ENCODE measurements at places on chromosomes 1 and 21.

DNA sequence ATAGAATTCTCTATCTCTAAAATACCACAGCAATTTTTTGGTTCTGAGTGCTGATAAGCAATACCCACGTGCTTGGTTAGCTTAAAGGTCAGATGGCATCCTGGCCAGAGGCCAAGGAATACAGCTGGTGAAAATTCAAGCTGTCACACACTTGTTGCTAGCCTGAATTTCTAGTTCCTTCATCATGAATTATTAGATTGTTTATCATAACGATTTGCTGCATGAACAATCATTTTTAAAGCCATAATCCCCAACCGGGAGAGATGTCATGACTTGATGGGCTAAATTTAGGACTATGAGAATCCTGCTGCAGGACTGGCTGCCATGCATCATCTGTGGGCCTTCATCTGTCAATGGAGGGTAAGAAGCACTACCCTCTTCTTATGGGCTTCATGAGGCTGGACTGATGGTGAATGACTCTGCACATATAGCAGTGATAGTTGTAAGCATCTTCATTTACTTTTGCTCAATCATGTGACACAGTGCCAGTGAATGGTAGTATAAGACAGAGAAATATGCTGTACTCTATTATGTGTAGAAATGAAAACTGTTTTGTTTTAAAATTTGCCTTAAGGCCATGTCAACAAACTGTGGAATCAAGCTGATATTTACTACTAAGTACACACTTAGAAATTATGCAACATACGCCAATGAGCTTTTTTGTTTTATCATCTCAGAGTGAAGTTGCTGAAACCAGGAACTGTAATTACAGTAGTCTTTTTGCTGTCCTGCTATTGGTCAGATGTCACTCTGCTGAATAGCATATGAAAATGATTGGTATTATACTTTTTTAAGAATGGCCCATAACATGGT is 80.5 kb upstream of the RALGPS2 start:
- no peak for DNase-seq

GRCh38 chr1:91490501-91490900 is 10.2 kb upstream of the CDC7 start:
- DNase-seq: no peak

GRCh38 chr1:230261928-230262650 is 164.0 kb downstream of the PGBD5 start:
- no peak for DNase-seq

DNA sequence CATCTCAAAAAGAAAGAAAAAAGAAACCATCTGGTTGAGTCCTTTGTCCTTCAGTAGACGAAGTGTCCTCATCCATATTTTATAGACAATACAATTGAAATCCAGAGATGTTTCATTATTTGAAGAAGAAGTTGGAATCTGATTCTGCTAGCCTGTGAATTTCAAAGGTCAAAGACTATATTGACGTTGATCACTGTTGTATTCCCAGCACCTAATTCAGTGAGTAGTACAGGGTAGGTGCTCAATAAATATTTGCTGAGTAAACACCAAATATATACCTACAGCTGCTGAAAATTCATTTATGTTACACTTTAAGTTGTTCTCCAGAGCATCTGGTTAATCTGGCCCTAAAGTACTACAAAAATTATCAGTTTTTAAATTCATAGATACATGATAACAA is 135.2 kb downstream of the CACNA1E start:
- no peak for DNase-seq

DNA sequence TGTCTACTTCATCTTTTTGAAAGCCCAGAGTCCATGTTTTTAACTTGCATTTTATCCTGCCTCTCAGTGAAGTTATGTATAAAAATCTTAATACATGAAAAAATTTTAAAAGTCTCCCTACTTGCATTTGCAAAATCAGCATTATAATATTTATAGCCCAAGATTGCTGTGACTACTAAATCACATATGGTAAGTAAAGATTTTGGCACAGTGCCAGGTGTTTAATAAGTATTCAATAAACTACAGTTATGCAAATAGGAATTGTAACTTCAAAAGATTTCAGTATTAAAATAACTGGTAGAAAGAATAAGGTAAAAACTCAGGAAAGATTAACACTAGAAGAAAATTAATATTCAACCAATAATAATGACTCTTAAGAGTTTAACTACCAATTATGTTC is 641.7 kb downstream of the LRRIQ3 start:
- DNase-seq: no peak

DNA sequence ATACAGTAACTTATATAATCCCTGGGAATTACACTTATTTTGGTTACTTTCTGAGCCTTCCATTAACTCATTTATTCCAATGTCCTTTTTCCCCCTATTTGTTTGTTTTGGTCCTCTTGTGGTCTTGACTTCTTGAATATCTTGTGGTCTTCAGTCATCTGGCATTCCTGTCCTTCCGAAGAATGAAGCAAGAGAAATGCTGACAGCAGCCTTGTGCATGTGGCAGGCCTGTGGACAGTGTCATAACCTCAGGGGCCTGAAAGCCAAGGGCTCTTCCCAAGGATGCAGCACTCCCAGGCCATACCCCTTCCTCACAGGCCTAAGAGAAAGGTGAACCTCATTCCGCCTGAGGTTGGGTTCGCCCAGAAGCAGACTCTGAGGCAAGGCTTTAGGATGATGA is 470.2 kb downstream of the DISC1 start:
- no peak for DNase-seq

DNA sequence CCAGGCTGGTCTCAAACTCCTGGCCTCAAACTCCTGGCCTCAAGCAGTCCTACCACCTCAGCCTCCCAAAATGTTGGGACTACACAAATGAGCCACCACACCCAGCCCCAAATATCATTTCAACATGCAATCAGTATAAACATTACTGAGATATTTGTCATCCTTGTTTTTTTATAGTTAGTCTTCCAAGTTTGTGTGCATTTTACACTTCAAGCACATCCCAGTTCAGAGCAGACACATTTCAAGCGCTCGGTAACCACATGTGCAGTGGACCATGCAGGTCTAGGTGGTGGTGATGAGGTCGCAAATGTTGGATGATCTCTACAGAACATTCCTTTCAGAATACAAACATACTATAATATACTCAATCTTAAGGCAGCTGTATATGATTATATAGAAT is 23.8 kb upstream of the APP start:
- DNase-seq: no peak

- peak; percentile 29 for DNase-seq
These were observed 88.0 kb upstream of the ZNF648 start for GRCh38 chr1:182149411-182149965.

- no peak for DNase-seq
These were observed 10.6 kb downstream of the PLXNA2 start for GRCh38 chr1:208233546-208233945.

- DNase-seq: no peak
These were observed 59.6 kb downstream of the SIK1 start for GRCh38 chr21:43367296-43367695.

- DNase-seq: no peak
These were observed 81.4 kb upstream of the SERTAD4 start for GRCh38 chr1:210151052-210151672.

DNA sequence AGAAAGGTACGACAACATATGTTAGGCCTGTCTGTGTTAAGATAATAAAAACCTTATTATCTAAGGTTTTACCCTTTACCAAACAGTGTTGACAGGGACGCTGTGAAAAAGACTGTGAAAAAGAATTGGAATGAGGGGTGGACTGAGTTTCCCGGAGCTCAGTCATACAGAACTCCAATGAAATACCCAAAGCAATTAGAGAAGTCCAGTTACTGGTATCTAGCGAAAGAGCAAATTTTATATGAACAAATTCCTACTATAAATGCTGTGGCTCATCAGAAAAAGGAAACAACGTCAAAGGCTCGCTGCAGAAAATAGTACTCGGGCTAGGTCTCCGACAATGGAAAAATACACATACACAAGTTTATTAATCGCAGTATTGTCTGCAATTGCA is 708 bp upstream of the RBBP5 start:
- no peak for DNase-seq

GRCh38 chr1:228358039-228358763 is 48.4 kb downstream of the TRIM11 start:
- no peak for DNase-seq

GRCh38 chr1:151401125-151401788 is 1.9 kb downstream of the PSMB4 start:
- no peak for DNase-seq

- no peak for DNase-seq
These were observed 42.7 kb downstream of the ATP5PF start for GRCh38 chr21:25691976-25692375.

GRCh38 chr1:221874285-221875003 is 132.6 kb upstream of the DUSP10 start:
- DNase-seq: no peak

GRCh38 chr21:44847261-44848056 is 26.0 kb downstream of the PTTG1IP start:
- DNase-seq: no peak

DNA sequence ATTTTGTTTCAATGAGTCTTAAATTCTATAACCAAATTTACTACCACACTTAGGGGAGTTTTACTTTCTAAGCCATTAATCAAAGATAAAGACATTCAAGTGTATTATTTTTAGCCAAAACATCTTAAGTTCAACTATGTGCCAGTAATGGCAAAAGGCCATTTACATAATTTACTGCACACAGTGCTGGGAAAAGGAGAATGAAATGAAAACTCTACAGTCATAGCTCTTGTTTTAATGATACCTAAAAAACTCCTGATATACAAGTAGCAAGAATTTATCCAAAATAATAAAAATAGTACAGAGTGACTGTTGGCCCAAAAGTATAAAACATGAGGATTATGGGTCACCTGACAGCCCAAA is 42.4 kb upstream of the C1orf198 start:
- DNase-seq: no peak

DNA sequence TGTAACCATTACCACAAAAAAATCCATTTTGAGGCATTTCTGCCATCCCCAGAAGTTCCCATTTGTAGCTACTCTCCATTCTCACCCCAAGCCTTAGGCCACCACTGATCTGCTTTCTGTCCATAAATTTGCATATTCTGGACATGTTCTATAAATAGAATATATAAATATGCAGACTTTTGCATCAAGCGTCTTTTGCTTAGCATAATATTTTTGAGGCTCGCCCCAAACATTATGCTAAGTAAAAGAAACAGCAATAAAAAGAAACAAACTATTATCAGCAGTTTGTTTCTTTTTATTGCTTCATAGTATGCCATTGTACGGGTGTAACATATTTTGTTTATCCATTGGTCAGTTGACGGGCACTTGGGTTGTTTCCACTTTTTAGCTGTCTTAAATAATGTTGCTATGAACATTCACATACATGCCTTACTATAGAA is 7.9 kb downstream of the TFAP2E start:
- no peak for DNase-seq

GRCh38 chr1:8457760-8458381 is 140.0 kb downstream of the SLC45A1 start:
- no peak for DNase-seq

DNA sequence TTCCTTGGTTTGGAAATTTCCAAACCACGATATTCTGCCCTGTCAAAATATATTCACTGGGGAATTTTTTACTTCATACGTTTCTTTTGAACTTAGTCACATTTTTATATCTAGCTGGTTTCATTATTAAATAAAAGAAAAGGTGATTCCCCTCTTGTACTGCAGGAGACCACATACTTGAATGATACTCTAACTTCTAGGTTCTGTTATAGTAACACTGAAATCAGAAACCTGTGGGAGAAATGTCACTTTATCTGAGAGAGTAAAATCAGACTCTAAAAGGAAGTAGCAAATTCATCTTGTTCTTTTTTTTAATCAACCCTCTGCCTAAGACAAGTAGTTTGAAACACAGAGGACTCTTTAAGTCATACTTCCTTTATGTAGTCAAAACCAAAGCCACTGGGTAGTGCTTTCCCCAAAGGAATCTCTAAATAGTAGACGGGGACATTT is 34.4 kb downstream of the MRPL39 start:
- no peak for DNase-seq

GRCh38 chr21:44896561-44897286 is 23.2 kb upstream of the PTTG1IP start:
- no peak for DNase-seq

DNA sequence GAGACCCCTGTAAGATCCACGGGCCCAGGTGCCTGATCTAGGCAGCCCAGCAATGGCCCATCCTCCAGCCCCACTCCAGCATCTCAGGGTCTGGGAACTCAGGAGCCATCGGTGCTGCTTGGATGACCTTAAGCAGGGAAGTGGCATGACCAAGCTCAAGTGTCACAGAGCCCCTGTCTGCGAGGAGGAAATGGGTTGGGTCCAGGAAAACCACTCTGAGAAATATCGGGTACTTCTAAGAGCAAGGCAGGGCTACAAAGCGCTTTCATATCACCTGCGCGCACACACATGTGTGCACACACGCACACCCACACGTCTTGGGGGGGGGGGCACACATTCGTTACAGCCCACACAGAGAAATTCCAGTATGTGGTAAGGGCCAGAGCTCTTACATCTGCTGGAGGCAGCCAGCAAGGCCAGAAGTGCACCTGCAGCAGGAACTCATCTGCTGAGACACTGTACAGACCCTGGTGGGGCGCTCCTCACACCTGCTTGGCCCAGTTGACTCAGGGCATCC is 32.6 kb upstream of the SPOCD1 start:
- peak; percentile 56 for DNase-seq

DNA sequence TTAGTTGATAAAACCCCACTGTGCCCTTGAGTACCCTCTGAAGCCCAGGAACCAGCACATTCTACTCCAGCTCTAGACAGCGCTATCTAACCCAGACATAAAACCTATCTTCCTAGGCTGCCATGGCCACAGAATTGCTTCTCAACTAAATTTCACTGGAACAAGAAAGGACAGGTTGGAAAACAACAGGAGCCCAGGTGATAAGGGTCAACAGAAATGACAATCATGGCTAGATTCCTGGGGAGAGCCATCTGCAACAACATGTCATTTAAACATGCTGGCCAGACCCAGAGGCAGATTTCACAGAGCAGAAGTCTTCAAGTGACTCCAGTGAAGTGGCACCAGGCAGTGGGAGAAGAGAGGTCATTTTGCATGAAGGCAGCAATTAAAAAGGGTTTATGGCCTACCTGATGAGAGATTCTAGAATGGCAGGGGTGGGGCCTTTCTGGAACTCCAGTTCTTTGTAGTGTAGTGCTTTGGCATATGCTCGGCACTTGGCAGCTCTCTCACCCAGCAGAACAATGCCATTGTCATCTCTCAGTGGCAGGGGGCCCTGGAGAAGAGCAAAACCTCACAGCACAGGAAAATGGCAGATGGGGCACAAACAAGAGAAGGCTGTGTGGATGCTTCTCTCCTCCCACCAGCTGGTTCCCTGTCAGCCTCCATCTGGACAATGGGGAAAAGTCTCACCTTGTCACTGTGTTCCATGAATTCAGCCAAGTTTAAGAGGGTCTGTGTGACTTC is 9.9 kb downstream of the ANGPTL7 start:
- no peak for DNase-seq

- no peak for DNase-seq
These were observed 1.0 kb downstream of the C1orf198 start for GRCh38 chr1:230867101-230867902.
